Lung (tissue), 17 donors: ENCODE measurements at places on chromosomes 12 and 14.

- DNase-seq = peak; percentile 98
These were observed 81.6 kb upstream of the MED13L start for GRCh38 chr12:116358893-116359761.

DNA sequence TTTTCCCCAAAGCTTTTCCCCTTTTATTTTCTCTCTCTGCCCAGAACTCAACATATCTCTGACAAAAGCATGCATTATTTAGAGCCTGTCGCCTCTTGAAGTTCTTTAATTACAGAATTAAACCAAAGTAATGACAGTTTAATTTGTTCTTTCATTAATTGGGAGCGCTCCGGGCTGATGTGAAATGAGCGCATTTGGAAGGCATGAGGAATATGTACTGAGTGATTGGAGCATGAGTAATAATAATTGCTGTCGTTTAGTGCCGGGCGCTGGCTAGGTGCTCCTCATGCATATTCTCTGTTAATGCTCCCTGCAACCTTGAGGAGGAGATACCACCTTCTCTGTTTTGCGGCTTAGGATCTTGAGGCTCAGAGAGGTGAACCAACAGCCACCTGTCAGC is 120.5 kb downstream of the SLC25A47 start:
- DNase-seq = no peak

GRCh38 chr14:104973385-104974145 is 4.6 kb downstream of the AHNAK2 start:
- DNase-seq = peak; percentile 68

GRCh38 chr14:39339003-39339402 is 93.2 kb downstream of the FBXO33 start:
- DNase-seq = peak; percentile 19

DNA sequence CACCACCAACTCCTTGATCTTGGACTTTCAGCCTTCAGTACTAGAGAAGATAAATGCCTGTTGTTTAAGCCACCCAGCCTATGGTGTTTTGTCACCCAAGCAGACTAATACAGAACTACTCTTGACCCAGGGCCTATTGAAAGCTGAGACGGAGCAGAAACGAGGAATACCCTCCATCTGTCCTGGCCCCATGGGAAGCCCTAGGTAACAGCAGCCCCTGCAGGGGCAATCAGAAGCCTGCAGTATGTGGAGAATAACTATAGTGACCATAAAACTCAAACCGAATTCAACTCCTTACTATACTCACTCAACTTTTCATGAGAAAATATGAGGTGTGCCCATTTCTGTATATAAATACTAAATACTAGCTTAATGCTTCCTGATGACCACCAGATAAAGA is 307.4 kb downstream of the NUAK1 start:
- no peak for DNase-seq

- DNase-seq = no peak
These were observed 774 bp downstream of the CHGA start for GRCh38 chr14:92923744-92924103.

DNA sequence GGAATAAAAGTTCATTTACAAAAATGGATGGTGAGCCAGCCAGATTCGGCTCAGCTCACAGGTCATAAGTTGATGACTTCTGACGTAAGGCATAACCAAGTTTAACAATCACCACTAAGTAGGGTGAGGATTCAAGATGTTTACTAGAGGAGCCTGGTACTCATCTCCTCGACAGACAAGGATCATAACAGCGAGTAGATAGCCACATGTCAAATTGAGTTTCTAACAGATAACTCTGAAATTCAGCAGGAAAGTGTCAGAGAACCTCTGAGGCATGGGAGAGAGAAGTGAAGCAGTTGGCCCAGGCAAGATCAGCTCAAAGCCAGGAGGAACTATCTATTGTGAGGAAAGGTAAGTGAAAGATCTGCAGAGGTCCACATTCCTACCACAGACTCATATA is 208.7 kb downstream of the NELL2 start:
- no peak for DNase-seq

- DNase-seq = no peak
These were observed 55.4 kb downstream of the SAMD4A start for GRCh38 chr14:54622192-54622958.

DNA sequence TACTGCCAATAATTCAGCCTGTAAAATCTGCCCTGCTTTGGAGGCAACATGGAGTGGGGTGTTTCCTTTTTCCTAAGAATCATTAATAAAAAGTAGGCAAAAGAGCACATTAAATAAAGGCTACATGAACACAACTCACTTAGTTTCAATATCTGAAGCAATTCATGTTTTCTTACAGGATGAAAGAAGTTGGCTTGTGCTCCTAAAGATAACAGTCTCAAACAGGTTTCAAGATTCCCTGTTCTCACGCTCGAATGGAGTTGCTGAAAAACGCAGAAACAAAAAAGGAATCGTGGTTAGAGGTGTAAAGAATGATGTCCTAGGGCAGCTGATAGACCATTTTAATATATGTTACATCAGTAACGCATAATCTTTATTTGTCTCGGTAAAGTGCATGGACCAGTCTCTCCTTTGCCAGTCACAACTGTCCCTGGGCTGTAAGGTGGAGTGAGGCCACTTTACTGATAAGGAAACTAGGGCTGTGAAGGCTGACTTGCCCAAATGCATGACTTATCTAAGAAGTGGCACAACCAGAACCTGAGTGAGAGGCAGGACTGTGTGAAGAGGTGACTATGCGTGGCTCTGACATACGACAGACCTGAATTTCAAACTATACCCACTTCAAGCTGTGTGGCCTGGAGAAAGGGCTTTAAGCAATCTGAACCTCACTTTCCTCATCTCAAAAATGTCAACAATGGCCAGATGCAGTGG is 12.6 kb downstream of the GIT2 start:
- peak; percentile 15 for DNase-seq

- no peak for DNase-seq
These were observed 1.7 kb downstream of the LMBR1L start for GRCh38 chr12:49108958-49109404.
